ENCODE measurements at places on chromosomes 3 and 15.
A peak's percentile ranks its signal among the peaks of the same experiment; 100 is the strongest.

DNA sequence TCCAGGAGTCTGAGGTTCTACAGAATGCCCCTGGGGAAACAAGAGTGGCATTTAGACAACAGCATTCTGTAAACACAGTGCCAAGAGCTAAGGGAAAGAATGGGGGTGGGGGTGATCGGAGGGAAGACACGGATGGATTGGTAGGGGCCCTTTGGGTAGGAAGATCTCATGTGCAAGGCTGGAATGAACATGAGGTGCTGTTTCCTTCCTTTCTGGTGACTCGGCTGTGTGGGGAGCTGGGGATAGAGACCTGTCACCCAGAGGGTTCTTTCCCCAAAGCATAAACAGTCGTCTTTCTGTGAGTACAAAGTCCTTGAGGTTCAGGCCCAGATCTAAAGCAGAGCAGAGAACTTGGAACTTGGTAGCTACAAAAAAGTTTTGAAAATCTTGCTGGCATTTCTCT lies 11.7 kb downstream of the TPM1 start:
- DNase-seq, result no peak

DNA sequence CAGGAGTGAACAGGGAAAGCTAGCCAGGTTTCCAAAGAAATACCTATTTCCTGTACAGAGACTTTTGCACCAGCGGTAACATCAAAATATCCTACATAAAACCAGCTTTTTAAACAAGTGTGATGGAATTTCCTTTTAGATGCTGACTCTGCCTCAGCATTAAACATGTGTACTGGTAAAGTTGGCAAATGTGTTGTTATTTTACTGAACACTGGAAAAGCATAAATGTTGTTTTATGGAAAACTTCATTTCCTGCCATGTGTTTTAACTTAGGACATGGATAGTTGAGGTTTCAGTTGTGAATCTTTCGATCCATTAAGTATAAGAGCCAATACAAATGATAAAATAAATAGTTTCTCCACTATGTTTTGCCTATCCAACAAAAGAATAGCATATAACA lies 15.7 kb downstream of the OXNAD1 start:
- DNase-seq, result no peak

DNA sequence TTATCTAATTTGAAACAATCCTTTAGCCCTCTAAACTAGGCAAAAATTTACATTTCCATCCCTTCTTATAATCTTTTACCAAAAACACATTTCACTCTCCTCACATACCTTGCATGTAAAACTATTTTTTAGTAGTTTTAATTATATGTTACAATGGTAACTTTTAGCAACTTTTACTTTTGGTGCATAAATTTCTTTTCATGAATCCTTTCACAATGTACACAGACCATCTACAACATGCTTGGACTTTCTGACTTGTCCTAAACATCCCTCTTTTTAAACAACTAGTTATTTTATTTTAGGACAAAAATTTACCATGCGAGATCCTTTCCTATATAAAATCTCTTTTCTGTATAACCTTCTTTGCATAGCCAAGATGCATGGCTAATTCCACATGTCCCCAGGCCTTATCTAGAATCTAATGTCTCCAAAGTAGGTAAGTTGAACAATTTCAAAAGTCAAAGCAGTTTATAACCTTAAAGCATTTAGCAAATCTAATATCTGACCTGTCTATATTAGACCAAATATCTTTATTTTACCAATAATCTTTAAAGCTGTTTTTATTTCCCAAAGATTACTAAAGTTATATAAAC lies 14.4 kb upstream of the ALDH1L1 start:
- DNase-seq, result no peak

DNA sequence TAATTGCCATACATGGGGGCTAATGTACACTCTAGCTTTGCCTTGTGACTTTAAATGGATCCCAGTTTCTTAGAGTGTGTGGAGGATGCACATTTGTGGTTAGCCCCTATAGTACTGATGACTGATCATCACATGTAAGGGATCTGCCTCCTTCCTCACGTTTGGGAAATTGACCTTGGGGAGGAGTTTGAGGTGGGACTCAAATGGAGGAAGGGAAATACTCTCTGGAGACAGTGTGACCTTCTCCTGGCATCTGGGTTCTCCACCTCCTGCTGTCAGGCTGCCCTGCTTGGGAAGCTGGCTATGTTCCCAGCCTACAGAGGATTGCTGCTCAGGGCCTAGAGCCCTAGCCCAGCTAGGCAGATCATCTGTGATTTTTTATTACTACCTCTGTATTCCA lies 48.7 kb downstream of the PPM1L start:
- no peak for DNase-seq

- DNase-seq, result no peak
These were observed 111.1 kb downstream of the RASA2 start for GRCh38 chr3:141597931-141598330.

GRCh38 chr15:49044766-49045606 lies 1.3 kb downstream of the SECISBP2L start:
- DNase-seq, result no peak

- no peak for DNase-seq
These were observed 1.8 kb downstream of the CLCN2 start for GRCh38 chr3:184359610-184360009.

DNA sequence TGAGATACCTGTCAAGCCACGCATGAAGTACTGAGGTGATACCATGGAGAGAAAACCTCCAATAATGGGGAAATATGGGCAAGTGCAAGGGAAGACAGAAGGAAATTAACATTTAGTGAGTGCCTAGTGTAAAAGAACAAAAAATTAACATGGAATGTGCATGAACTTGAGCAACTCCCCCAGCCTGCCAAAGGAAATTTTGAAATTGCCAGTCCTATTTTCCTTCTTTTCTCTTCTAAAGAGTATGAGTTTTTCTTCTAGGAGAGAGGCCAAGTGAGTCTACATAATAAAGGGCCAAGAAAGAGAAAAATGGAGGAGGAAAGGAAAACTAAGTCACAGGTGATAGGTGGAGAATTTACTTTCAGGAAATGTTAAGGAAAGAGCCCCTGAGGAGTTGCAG lies 602.4 kb upstream of the MDFIC2 start:
- DNase-seq, result no peak

GRCh38 chr3:186180891-186181481 lies 72.1 kb upstream of the ETV5 start:
- no peak for DNase-seq

GRCh38 chr3:189824629-189825312 lies 193.6 kb downstream of the TP63 start:
- no peak for DNase-seq

- DNase-seq, result no peak
These were observed 309.7 kb upstream of the C2CD4B start for GRCh38 chr15:62474771-62475124.

GRCh38 chr3:43074482-43074881 lies 31.4 kb downstream of the POMGNT2 start:
- no peak for DNase-seq

- DNase-seq, result no peak
These were observed 612.8 kb upstream of the AGTR1 start for GRCh38 chr3:148084931-148085330.

GRCh38 chr3:132605374-132605792 lies 8.3 kb downstream of the ACKR4 start:
- DNase-seq, result no peak

DNA sequence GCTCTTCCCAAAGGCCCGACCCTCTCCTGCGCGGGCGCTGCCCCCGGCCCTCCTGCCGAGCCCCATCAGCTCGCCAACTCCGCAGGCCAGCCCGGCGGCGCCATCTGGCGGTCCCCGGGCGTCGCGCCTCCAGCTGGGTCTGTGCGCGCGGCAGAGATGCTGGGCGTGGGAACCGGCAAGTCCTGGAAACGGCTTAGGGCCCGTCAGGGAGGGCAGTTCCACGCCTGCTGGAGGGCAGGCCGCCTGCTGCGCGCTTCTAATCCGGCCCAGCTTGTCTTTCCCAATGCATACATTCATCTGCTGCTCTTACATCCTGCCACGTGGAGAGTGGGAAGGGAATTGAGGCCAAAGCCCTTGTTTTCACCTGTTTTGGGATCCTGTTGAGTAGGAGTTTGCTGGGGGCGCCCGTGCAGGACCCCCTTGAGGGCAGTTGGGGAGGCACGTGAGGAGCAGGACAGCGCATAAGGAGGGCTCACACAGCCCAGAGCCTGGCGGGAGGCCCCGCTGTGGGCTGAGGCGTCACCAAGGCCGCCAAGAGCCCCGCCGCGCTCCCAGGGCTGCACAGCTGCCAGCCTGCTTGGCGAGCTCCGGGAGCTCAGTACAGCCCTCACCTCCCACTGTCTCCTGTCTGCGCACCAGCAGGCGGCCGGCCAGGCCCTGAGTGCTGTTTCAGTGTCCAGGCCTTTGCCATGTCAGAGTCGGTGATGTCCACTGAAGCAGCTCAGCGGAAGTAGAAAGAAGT lies 165.6 kb downstream of the NSMCE3 start:
- peak; percentile 34 for DNase-seq

Measured in stimulated activated CD8-positive, alpha-beta memory T cell treated with anti-CD3 and anti-CD28 coated beads, Interleukin-7, amount 100 ng/mL, for 48 hours (primary cell).